ENCODE measurements at places on chromosomes 2 and 18.

GRCh38 chr2:129458436-129458835, 521.0 kb upstream of the RAB6C start:
- no peak for DNase-seq

DNA sequence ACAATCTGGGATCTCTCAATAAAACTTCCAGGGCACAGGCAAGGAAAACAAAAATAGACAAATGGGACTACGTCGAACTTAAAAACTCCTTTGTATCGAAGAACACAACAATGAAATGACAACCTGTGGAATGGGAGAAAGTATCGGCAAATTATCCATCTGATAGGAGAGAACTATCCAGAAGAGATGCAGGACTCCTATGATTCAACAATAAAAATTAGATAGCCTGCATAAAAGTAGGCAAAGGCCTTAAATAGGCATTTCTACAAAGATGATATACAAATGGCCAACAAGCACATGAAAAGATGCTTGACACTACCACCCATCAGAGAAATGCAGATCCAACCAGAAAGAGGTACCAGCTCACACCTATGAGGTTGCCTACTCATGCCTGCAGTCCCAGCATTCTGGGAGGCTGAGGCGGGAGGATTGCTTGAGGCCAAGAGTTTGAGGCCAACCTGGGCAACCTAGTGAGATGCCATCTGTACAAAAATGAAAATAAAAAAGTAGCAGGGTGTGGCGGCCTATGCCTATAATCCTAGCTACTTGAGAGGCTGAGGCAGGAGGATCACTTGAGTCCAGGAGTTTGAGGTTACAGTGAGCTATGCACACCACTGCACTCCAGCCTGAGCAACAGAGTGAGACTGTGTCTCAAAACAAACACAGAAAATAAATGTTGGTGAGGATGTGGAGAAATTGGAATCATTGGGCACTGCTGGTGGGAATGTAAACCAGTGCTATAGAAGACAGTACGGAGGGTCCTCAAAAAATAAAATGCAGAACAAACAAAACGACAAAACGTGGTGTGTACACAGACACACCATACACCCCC, 21.6 kb downstream of the TWIST2 start:
- DNase-seq = no peak

DNA sequence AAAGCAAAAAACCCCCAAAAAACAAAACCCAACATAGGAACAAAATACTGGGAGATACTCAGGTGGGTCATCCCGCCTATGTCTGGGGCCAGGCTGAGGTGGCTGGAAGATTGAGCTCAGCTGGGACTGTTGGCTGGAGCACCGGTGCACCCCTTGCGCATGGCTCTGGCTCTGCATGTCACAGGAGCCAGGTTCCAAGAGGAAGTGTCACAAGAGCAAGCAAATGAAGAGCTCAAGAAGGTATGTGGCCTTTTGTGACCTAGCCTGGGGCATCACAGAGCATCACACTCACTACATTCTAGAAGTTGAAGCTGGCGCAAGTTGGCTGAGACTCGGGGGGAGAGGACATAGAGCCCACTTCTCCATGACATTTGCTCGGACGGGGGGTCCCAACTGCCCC, 40.6 kb downstream of the PDCL3 start:
- DNase-seq = no peak

- DNase-seq = no peak
Observed at GRCh38 chr2:38517284-38517683, 85.4 kb downstream of the HNRNPLL start.

GRCh38 chr2:218129458-218130135, 3.8 kb downstream of the CXCR2 start:
- DNase-seq = no peak

DNA sequence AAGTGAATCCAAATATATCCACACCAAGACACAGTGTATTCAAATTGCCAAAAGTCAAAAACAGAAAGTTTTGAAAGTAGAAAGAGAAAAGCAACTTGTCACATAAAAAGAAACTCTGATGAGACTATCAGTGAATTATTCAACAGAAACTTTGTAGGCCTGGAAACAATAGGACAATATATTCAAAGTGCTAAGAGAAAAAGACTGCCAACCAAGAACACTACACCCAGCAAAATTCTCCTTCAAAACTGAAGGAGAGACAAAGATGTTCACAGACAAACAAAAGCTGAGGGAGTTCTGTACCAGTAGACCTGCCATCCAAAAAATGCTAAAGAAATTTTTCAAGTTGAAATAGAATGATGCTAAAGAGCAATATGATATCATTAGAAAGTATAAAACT, 69.6 kb downstream of the GYPC start:
- DNase-seq = no peak

GRCh38 chr2:73290049-73290839, 3.1 kb downstream of the EGR4 start:
- no peak for DNase-seq

DNA sequence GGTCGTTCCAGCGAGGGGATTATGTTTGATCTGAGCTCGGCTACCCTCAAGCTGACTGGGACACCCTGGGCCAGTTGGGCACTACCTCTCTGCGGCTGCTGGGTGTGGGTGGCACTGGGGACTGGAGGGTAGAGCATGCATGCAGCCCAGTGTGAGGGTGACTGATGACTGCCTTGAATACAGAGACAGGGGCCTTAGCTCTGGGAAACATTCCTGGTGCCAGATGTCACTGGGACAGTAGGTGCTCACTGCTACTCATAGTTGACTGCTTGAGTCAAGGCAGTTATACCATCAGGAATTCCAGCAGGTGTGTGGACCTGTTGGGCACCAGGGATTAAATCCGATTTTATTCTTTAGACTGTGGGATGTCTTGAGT, 33.6 kb upstream of the ATP6V1B1 start:
- no peak for DNase-seq

DNA sequence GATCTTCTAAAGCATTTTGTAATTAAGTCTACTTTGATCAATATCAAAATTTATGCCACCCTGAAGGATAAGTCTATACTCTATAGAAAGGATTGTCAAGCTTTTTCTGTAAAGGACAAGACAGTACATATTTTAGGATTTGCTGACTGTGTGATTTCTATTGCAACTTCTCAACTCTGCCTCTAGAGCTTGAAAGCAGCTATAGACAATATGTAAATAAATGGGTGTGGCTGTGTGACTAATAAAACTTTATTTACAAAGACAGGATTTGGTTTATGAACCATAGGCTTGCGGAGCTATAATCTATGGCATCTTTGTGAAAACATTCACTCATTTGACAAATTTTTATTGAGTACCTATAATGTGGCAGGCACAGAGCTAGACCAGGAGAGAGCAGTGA, 18.4 kb downstream of the UPP2 start:
- DNase-seq = no peak

DNA sequence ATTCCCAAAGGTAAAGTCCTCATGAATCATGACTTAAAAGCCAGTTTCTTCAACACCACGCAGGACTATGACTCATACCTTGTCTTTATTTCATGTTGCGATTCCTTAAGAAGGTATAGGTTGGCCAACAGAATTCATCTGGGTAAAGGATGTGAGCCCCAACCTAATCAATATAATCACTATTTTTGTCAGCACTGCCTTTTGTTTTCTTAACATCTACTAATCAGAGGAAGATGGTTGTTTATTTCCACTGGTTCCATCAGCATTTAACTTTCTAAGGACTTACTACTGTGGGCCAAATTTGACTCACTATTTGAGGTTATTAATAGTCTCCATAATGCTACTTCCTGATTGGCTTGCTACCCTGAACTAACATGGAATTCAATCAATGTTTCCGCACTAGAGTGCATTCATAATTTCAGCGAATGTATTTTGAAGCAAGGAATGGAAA, 78.6 kb downstream of the SCG2 start:
- DNase-seq = no peak

DNA sequence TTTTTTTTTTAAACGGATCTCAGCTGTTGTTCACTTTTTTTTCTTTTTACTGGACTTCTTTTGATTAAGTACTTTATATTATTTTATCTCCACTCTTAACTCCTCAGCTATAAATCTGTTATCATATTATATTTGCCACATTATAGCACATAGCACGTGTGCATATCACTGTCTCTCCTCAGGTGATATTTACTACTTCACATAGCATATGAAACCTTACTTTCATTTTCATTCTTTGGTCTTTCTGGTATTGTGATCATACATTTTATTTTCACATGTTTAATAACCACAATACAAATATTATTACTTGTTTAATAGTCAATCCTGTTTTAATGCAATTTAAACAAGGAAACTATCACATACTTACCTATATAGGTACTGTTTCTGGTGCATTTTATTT, 993.1 kb upstream of the TMEFF2 start:
- DNase-seq = no peak

DNA sequence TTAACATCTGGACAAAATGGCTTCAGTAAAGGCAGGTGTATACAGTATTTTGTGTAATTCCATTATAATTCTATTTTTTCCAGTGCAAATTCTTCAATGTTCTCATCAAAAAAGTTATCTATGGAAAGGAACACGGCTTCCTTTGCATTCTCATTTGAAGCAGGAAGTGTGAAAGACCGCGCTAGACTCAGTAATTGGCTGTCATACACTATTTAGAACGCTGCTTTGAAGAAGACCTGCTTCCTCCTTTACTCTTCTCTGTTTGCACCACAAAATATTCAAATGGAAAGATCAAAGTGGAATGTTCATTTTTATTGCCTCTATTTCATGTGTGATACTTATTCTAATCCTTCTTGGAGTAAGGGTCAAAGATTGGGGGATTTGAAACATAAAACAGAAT, 883.7 kb downstream of the TSN start:
- DNase-seq = no peak

- no peak for DNase-seq
Observed at GRCh38 chr2:134671513-134671912, 47.3 kb downstream of the TMEM163 start.

- DNase-seq = no peak
Observed at GRCh38 chr18:8994603-8995002, 107.9 kb upstream of the NDUFV2 start.

DNA sequence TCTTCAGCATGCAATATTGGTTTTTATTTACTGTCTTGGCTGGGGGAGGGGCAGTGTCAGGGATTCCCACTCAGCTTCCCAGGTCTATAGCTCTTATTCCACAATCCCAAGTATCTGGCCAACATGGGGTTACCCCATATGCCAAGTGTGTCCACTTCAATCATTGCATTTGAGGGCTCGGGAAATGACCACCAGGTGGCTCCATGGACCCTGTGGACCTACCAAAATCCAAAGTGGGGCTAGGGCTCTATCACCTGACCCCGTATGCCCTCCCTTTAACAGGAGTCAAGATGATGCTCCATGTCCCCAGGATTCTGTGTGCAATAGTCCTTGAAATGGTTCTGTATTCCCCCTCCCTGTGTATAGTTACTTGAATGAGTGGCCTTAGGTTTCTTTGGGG, 12.1 kb upstream of the TRAF3IP1 start:
- no peak for DNase-seq

DNA sequence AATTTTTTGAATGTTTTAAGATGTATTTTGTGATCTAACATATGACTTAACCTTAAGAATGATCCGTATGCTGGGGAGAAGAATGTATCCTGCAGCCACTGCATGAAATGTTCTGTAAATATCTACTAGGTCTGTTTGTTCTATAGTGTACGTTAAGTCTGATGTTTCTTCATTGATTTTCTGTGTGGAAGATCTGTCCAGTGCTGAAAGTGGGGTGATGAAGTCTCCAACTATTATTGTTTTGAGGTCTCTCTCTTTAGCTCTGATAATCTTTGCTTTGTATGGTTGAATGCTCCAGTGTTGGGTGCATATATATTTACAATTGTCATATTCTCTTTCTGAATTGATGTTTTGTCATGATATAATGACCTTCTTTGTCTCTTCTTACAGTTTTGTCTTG, 82.5 kb upstream of the LHCGR start:
- no peak for DNase-seq

- no peak for DNase-seq
Observed at GRCh38 chr2:177799531-177799930, 273.0 kb downstream of the PDE11A start.

GRCh38 chr2:137706786-137707613, 257.3 kb upstream of the HNMT start:
- DNase-seq = no peak

DNA sequence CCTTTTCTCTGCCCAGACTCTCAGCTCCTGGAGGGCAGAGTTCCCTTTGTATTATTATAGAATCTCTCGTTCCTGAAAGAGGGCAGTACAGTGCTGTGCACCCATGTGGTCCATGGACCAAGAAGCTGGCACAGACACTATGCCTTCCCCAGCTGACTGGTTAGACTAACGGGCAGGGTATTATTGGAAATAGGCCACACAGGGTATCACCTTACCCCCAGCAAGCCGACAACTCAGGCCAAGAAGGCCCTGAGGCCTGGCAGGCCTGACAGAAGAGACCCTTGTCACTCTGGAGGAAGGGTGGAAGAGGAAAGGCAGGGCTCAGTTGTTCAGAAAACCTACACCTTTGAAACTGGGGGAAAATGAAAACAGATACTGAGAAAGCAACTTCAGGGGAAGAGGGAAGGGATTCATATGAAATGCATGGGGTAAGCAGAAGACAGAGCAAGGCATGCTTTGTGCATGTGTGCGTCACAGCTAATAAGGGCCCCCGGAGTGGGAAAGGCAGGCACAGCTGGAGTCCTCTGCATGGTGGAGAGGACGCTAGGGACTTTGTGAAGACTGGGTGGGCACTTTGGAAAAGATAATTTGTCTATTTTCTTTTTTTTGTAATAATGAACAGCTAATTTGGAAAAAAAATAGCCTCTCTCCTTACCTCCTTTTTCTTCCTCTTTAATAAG, 476.8 kb upstream of the CELF4 start:
- no peak for DNase-seq

- no peak for DNase-seq
Observed at GRCh38 chr2:67836866-67837265, 225.9 kb downstream of the C1D start.

DNA sequence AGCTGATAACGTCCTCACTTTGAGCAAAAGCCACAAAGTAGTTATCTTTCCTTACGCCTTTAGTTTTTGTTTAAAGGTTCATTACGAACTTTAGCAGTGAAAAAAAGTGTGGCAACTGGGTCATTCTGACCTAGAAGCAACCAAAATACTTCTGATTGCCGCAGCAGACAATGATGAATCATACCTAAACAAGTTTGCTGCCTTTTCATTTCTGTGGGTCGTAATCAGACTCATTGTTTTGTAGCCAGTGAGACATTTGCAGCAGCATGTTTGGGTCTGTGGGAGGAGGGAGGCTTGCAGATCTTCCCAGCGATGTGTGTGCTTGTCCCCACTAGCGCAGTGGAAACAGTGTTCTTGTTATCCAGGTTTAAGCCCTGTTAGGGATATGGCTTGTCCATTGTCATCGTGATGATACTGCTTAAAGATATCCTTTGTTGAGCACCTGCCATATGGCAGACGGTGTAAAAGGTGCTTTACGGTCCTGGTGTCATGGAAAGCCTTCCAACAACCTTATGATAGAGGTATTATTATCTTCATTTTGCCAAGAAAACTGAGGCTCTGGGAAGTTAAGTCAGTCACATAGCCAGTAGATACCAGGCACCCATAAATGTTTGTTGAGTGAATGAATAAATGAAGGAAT, 1.3 kb upstream of the GREB1 start:
- no peak for DNase-seq

Data from stimulated activated CD8-positive, alpha-beta memory T cell treated with anti-CD3 and anti-CD28 coated beads, Interleukin-15, amount 100 ng/mL, for 24 hours (primary cell).